ENCODE measurements at places on chromosomes 2 and 18.
A peak's percentile ranks its signal among the peaks of the same experiment; 100 is the strongest.

DNA sequence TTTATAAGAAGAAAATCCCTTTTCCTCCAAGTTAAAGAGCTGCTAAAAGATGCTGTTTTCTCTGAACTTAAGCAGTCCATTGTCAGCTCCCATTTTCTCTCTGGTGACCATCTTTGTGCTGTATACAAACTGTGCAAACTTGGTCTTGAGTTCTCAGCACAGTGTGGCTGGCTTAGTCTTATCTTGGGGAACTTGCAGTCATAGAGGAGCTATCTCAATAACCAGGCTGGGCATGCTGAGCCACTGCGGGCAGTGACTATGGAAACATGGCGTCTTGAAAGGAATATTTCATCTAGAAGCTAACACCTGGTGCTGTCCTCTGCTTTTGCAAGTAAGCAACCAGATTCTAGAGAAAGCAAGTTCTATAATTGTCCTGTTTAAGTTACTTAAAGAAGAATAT, 1334.4 kb upstream of the CELF4 start:
- no peak for DNase-seq

DNA sequence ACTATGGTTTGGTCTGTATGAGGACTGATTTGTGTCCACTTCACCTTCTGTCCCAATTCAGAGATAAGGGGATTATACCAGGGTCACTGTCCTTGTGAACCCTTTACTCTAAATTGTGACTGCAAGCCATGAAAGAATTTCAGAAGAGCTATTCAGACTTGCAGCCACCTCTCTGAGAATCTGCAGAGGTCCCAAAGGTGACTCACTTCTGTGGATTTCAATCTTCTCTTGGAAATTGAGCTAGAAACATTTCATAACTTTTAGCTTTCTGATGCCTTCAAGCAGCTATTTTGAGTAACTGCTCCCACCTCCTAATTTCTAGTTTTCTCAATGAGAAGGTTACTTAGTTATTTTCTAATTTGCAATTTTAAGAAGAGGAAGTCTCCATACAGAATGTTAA, 1242.4 kb upstream of the ACVR2A start:
- no peak for DNase-seq

DNA sequence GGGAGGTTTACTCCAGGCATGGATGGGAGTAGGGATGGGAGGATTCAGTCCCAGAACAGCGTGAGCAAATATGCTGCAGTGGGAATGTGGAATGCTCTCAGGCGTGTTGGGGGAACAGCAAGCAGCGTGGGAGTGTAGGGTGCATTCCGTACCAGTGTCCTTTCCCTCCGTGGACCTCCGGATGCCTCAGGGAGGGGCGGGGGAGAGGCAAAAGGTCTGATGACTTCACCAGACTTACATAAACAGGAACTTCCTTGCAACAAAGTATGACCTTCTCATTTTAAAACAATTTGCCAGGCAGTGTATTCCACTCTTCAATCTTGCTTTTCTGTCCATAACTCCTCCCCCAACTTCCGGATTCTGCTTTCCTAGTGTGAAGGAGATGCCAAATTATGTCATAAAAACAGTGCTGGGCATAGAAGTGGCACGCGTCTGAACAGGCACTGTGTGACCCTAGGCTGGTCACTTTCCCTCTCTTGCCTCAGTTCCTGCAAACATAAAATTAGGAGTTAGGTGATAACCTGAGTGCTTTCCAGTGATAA, 36.9 kb downstream of the RPL37A start:
- no peak for DNase-seq

GRCh38 chr2:203797276-203797675, 70.3 kb upstream of the CTLA4 start:
- no peak for DNase-seq

GRCh38 chr2:12715258-12716031, 1.3 kb upstream of the TRIB2 start:
- DNase-seq = no peak

DNA sequence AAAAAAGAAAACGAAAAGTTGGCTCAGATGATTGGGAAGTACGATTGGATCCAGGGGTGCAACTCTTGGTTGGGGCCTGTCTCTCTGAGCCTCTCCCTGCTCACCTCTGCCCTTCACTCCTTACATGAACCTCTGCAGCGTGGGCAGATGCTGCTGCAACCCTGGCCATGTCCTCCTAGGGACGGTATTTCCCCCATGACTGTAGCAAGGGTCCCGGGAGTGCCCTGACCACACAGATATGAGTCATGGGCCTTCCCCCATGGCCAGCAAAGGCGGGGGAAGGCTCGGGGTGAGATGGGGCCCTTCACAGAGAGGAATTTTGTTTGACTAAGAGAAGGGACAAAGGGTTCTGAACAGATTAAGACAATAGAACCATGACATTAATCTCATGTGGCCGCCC, 129.0 kb downstream of the NCK2 start:
- DNase-seq = peak; percentile 49

- no peak for DNase-seq
These were observed 93.7 kb upstream of the RIOK3 start for GRCh38 chr18:23359421-23359820.

DNA sequence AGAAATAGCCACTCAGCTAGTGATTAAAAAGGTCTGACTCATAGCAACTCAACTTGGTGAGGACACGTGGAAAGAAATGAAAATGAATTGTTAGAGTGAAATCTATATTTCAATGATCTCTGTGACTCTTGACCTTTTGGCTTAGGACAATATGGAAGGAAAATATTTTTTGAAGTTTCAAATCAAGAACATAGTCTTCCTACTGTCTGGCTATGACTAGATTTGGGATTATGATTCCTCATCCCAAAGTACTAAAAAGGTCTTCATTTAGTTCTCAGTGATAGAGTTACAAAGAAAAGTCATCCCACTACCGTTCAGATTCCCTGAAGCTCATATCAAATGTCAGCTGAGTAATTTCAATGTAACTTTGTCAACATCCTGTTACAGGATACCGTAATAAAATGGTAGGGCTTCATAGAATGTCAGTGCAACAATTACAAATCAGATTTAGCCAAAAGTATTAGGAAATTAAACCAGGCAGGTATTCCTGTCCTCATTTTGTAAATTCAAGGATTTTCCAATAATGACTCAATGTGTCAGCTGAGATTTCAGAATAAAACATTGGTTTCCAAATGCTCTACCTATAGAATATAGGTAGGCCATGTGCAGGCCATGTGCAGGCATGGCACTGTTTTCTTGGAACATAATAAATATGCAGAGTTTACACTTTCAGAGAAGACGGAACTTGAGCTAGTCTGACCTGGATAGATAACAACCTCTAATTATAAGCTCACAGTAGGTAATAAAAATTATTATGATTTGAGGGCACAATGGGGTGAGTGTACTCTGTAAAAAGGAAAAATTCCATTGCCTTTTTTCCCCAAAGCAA, 36.0 kb downstream of the ANKRD29 start:
- no peak for DNase-seq

DNA sequence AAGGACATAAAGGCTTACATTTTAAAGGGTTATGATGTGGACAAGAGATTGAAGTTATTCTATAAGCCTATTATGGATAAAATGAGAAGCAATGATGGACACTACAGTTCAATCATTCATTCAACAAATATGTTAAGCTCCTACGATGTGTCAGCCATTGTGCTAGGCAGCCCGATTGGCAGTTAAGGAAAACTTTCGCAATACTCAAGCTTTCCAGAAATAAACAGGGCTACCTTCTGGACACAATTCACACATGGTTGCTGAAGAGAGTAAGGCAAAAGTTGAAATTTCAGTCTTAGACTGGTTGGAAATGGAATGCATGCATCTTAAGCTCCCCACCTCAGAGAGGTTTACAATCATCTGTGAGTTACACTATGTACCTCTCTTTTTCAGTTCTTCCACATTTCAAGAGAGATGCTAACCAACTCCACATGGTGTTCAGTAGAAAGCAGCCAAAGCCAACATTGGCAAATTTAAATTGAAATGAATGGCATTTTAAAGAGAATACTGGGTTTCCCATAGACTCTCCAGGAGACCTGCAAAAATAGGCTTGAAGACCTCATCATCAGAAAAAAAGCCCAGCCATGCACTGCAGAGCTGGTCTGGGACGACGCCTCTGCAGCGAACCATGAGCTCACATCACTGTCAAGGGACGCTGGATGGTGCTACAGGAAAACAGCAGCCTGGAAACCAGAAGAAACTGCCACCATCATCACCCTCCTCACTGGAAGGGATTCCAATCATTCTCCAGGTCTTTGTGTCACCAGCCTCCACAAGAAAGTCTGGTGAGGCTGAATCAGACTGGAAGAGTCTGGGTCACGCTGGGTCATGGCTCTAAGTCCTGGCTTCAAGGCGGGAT, 276.3 kb downstream of the AFF3 start:
- DNase-seq = no peak

- DNase-seq = no peak
These were observed 7.1 kb downstream of the DSG1 start for GRCh38 chr18:31325051-31325450.

GRCh38 chr2:125095826-125096225, 1070.7 kb downstream of the CNTNAP5 start:
- no peak for DNase-seq

DNA sequence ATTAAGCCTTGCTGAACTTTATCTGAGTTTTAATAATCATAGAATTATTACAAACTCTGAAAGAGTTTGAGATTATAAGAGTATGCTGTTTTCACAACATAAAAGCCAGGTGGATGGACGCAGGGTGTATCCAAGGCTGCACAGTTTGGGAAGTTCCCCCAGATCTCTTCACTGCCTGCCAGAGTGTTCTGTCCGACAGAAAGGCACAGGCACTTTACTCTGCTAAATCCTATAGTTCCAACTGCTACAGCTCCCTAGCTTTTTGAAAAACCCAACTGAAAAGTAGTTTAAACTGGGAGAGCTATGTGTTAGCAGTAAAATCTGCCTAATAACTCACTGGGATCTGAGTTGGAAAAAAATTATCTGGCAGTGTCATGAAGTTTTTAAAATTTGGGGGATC, 38.0 kb downstream of the MFSD6 start:
- no peak for DNase-seq

- DNase-seq = no peak
These were observed 278.9 kb downstream of the PRKCE start for GRCh38 chr2:45930396-45930792.

DNA sequence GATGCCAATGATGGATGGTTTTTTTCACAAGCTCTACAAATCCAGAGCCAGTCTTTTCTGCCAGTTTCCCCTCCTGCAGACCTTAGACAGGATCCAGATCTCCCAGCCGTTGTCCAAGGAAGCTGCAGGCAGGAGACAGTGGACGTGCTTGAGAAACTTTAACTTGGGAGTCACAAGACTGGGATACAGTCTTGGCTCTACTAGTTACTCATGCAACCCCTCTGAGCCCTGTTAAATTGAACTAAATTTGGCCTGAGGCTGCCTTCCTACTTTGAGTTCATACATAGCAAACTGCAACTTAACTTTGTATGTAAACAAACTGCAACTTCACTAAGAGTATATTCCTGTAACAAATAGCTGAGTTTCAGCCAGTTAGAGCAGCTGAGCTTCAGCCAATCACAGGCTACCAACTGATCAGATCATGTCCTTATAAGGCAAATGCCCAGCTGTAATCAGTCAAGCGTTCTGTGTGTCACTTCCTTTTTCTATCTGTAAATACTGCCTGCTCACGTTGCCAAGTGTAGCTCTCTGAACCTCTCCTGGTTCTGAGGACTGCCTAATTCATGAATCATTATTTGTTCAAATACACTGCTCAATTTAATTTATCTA, 140.9 kb downstream of the CAPN13 start:
- DNase-seq = no peak

Measured in CD4-positive, alpha-beta T cell treated with Interferon gamma for 1 hour (primary cell).